Left renal pelvis (tissue), 4 donors: ENCODE measurements at places on chromosomes 11 and 22. TPM values are rescaled to one million over a fixed set of nuclear protein-coding genes. Genes with fewer than 3 reads are reported as not detected.

The SLC43A1 gene
- 9.7 TPM for polyA plus RNA-seq

GRCh38 chr11:101523634-101524260, 60.1 kb downstream of the TRPC6 start:
- no peak for DNase-seq

DNA sequence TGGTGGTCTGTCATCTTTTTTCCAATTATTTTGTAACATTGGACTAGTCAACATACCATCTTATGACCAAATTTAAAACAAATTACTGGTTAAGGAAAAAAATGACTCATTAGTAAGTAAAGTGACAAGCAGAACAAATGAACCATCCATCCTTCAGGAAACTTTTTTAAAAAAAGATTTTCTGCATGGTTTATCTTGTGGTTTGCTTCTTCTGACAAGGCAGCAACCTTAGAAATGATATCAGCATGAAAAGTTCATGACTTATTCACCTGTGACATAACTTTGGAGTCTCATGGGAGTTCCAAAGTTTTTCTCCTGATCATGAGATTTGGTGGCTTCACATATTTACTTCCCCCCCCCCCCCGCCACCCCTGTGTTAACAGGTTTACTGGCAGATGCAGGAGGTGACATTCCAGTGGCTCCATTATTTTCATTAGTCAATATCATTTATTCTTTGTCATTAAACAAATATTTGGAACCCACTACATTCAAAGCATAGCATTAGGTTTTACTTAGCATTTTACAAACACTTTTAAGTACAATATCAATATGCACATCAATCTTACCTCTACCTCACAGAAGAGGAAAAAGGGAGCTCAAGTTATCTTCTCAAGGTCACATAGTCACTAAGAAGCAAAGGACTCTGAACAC, 40.7 kb downstream of the DCUN1D5 start:
- DNase-seq = no peak

DNA sequence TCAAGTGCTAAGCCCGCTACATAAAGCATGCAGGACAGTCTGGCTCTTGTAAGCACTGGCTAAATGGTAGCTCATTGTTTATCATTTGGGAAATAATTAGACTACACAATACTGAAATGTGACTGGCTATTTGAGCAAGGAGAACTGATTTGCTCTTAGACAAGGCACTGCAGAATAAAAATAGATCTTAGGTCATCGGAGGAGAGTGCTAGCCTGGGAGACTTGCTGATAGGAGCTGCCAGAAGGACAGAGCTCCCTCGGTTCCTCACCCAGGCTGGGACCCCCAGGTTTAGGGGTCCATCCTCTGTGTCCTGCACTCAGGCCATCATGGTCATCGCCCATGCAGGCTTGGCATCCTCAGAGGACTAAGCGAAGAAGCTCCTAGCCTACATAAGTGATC, 184.4 kb upstream of the NCAM1 start:
- DNase-seq = no peak

The MAPK8IP1 gene
- 12.7 TPM for polyA plus RNA-seq

GRCh38 chr11:2612884-2613571, 86.8 kb downstream of the KCNQ1OT1 start:
- DNase-seq = no peak

GRCh38 chr11:75768909-75769771, 562 bp downstream of the DGAT2 start:
- no peak for DNase-seq

DNA sequence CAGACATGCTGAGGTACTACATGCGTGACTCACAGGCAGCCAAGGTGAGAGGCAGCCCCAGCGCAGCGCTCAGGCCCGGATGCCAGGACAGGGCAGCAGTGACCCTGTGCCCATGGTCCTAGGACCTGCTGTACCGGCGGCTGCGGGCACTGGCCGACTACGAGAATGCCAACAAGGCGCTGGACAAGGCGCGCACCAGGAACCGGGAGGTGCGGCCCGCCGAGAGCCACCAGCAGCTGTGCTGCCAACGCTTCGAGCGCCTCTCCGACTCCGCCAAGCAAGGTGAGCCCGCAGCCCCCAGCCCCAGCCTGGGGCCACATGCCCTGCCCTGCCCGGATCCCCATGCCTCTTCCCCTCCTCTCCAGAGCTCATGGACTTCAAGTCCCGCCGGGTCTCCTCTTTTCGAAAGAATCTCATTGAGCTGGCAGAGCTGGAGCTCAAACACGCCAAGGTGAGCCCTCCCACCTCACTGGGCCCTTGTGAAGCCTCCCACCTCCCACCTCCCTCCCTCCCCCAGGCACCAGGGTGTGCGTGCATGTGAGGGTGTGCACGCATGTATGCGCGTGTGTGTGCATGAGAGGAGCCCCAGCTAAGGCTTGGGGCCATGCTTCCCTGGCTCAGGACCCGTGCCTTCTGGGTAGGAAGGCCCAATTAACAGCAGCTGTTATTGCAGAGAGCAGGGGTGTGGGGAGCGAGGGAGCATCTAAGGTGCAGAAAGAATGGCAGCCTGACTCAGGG, 5.3 kb downstream of the CFL1 start:
- DNase-seq = no peak

DNA sequence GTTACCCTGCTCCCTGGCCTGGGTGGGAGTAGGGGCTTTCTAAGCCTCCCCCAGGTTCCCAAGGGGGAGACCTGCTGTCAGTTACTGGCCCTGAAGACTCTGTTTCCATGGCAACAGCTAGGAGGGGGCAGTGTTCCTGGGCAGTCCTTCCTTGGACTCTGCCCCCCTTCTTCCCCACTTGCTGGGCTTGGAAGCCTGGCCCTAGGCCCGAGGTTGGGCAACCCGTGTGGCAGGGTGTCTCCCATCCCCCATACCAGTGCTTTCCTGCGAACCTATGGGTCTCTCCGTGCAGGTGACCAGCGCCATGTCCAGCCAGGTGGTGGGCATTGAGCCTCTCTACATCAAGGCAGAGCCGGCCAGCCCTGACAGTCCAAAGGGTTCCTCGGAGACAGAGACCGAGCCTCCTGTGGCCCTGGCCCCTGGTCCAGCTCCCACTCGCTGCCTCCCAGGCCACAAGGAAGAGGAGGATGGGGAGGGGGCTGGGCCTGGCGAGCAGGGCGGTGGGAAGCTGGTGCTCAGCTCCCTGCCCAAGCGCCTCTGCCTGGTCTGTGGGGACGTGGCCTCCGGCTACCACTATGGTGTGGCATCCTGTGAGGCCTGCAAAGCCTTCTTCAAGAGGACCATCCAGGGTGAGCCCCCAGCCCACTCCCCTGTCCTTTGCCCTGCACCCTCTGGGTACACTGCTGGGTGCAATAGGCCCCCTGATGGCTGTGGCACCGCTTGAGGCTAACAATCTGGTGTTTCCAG, 1.7 kb downstream of the ESRRA start:
- DNase-seq = no peak
